ENCODE measurements at places on chromosomes 5 and 9. TPM values are rescaled to one million over a fixed set of nuclear protein-coding genes. Genes with fewer than 3 reads are reported as not detected.

The GAS1 gene
- total RNA-seq = 57.5 TPM

The OR1Q1 gene
- total RNA-seq = not detected

The CER1 gene
- 28.8 TPM for total RNA-seq

DNA sequence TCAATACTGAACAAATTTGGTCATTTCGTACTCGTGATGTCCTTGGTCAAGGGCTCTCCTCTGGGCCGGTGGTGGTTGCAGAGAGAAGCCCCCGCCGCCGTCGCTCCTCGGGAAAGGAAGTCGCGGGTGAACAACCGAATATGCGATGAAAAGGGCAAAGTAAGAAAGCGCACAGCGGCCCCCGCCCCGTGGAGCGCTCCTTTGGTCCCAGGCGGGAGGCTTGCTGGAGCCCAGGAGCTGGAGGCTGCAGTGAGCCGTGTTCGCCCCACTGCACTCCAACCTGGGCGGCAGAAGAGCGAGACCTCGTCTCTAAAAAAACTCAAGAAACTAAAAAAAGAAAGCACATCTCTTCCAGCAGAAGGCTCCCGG lies 108.4 kb upstream of the LARP1 start:
- no peak overlapping the region for H3K27ac ChIP-seq
- no peak overlapping the region for H3K4me3 ChIP-seq
- no peak for DNase-seq
- no peaks in the 10 kb centered on the region for H3K36me3 ChIP-seq
- H3K27me3 ChIP-seq = no peaks in the 10 kb centered on the region

- peaks cover 13% of the 10 kb centered on the region for H3K36me3 ChIP-seq
- H3K27me3 ChIP-seq = no peaks in the 10 kb centered on the region
- H3K4me1 ChIP-seq = no peaks in the 10 kb centered on the region
- no peak overlapping the region for H3K4me3 ChIP-seq
- DNase-seq = no peak
These were observed 121.2 kb downstream of the HOMER1 start for GRCh38 chr5:79392776-79393175.
